ENCODE measurements at places on chromosomes 2 and 18.

DNA sequence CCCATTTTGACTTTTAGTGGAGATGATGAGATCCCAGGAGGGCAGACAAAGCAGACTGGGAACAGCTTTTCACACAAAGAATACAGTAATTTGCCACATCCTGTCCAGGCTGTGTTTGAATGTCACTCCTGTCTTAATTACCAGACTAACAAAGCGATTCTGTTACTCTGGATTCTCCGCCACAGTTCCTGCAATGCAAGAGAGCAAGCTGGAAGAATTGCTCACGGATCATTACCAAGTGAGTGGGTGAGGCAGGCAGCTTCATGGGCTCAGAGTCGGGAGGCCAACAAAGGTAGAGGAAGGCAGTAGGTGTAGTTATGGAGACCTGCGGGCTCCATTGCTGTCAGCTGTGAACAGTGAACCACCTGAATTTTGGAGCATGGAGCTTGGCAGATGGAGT lies 250.5 kb upstream of the ATP5MC3 start:
- DNase-seq: no peak

DNA sequence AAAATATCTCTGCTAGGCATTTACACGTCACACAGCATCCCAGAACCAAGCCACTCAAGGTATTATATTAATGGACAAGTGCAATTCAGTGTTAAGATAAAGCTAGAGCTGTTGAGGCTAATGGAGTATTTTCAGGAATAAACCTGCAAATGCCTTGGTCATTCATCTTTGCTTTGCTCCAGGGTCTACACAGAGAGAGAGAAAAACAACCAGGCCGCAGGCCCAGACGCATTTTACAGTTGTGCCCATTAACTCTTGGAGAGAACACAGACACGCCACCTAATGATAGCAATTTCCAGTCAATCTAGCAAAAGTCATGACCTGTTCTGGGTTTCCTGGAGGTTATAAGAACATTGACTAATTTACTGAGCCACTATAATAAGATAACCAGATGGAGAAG lies 829.3 kb downstream of the LRRTM4 start:
- DNase-seq: no peak

DNA sequence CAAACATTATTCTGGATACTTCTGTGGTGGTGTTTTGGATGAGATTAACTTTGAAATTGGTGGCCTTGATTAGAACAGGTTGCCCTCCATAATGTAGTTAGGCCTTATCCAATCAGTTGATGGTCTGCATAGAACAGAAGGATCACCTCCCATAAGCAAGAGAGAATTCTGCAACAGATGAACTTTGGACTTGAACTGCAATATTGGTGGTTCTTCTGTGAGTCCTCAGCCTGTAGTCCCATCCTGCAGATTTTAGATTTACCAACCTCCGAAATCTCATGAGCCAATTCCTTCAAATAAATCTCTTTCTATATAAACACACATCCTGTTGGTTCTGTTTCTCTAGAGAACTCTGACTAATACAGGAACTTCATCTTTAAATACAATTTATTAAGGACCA lies 81.9 kb downstream of the IRS1 start:
- no peak for DNase-seq

DNA sequence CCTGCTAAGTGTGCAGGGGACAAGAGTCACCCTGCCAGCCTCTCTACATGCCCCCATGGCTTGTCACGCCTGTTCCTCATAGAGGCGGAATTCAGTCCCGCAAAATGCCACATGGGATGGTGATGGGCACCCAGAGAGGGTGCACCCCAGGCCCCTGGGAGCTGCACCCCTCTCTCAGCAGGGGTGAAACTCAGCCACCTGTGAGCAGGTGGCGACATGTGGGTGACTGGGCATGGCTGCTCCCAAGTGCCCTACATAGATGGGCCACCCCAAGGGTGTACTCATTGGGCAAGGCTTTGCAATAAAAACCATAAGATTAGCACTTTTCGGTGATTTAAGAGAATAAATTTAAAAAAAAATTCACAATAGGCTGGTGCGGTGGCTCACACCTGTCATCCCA lies 6.3 kb downstream of the HS6ST1 start:
- no peak for DNase-seq

DNA sequence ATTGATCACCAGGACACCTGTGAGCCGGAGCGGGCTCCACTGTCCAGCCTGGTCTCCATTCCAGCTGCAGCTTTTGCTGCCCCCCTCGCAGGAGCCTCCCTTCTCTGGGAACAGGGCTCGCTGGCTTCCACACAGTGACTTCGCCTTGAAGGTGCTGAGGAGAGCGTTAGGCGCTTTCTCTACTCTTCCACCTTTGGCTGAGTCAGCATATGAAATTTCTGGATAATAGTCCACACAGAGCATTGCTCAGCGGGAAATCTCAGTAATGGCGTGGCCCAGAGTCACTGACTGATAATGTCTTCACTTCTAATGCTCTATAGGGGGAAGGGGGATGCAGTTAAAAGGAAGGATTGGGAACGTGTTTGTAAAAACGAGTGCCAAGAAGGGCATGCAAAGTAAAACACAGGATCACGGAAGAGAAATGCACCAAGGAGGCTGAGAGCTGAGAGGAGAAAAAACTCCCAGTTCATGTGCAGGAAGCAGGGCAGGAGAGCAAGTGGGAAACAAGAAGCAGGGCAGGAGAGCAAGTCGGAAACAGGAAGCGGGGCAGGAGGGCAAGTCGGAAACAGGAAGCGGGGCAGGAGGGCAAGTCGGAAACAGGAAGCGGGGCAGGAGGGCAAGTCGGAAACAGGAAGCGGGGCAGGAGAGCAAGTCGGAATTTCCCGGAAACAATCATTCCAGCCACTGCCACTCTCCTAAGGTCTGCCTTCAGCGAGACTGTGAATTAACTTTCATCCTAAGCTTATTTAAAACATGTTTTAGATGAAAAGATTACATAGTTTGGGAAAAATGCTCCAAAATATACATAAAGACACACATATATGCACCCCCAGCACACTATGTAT lies 77.7 kb downstream of the MYT1L start:
- no peak for DNase-seq

All from DMS 273 treated with DMSO at 0.1 percent for 48 hours (cell line).